ENCODE measurements at places on chromosomes 6 and 20. TPM values are rescaled to one million over a fixed set of nuclear protein-coding genes. Genes with fewer than 3 reads are reported as not detected.

Gene MARCKS
- total RNA-seq: 12.4 TPM

Gene C20orf202
- total RNA-seq: not detected

Gene PBOV1
- not detected for total RNA-seq

Gene HLA-DQB2
- not detected for total RNA-seq

Gene TP53TG5
- not detected for total RNA-seq

Gene DACT2
- 0.15 TPM for total RNA-seq

Gene PGBD1
- 4.9 TPM for total RNA-seq

Gene IMPG1
- not detected for total RNA-seq

Gene FOXF2
- 21.7 TPM for total RNA-seq

Gene ARG1
- total RNA-seq: not detected

Gene PNPLA1
- not detected for total RNA-seq

Gene ASIP
- total RNA-seq: not detected
